Mammary microvascular endothelial cell (primary cell): ENCODE measurements at places on chromosomes 7 and 10. TPM values are rescaled to one million over a fixed set of nuclear protein-coding genes. Genes with fewer than 3 reads are reported as not detected.

The HSPA12A gene
- under 0.01 and 0.05 TPM in 2 replicates for total RNA-seq

The FGL2 gene
- 0.25 TPM in 1 of 2 replicates, not detected in the other for total RNA-seq

The GPR26 gene
- total RNA-seq, result not detected in 2 replicates

The GNG11 gene
- total RNA-seq, result 186 and 196 TPM in 2 replicates

The CTAGE8 gene
- not detected in 2 replicates for total RNA-seq

The GNAT3 gene
- not detected in 2 replicates for total RNA-seq

The CCSER2 gene
- total RNA-seq, result 19.1 and 27.0 TPM in 2 replicates

The C10orf95 gene
- total RNA-seq, result not detected in 2 replicates

The NAMPT gene
- 200 TPM in 2 replicates for total RNA-seq

The IKZF1 gene
- not detected in 2 replicates for total RNA-seq

The GSTO2 gene
- 0.30 and 0.33 TPM in 2 replicates for total RNA-seq

The ALDH18A1 gene
- 56.6 and 58.0 TPM in 2 replicates for total RNA-seq

The GRID2IP gene
- not detected in 2 replicates for total RNA-seq

The FAM25G gene
- total RNA-seq, result not detected in 2 replicates

The CDK14 gene
- 4.7 and 11.4 TPM in 2 replicates for total RNA-seq

The SYT15B gene
- 0.80 TPM in 1 of 2 replicates, not detected in the other for total RNA-seq

The PANK1 gene
- 1.2 and 2.3 TPM in 2 replicates for total RNA-seq

The DEPP1 gene
- 32.3 and 40.5 TPM in 2 replicates for total RNA-seq

The CACNB2 gene
- not detected in 2 replicates for total RNA-seq

The ANKRD30A gene
- not detected in 2 replicates for total RNA-seq

The C10orf53 gene
- total RNA-seq, result not detected in 2 replicates

The CCDC172 gene
- not detected in 2 replicates for total RNA-seq

The TFPI2 gene
- total RNA-seq, result 36.2 and 59.8 TPM in 2 replicates

The AKR1B15 gene
- not detected in 2 replicates for total RNA-seq

The TMEM72 gene
- total RNA-seq, result not detected in 2 replicates

The ADIRF gene
- total RNA-seq, result 34.7 and 71.8 TPM in 2 replicates

The MMD2 gene
- not detected in 2 replicates for total RNA-seq

The SORCS1 gene
- not detected in 2 replicates for total RNA-seq

The FBXO24 gene
- 1.00 TPM in 1 of 2 replicates, not detected in the other for total RNA-seq

The IQUB gene
- total RNA-seq, result 0.69 TPM in 1 of 2 replicates, not detected in the other

The SH3PXD2A gene
- total RNA-seq, result 4.5 and 4.9 TPM in 2 replicates

The COL28A1 gene
- not detected in 2 replicates for total RNA-seq

The ARHGEF35 gene
- total RNA-seq, result 0.69 and 0.73 TPM in 2 replicates

The MCMBP gene
- total RNA-seq, result 53.9 and 56.8 TPM in 2 replicates

The IKZF5 gene
- total RNA-seq, result 3.2 and 3.7 TPM in 2 replicates

The SPDYE2 gene
- not detected in 2 replicates for total RNA-seq

The SKAP2 gene
- total RNA-seq, result 31.1 and 40.2 TPM in 2 replicates

The GPR85 gene
- 0.30 and 1.1 TPM in 2 replicates for total RNA-seq

The PHKG1 gene
- total RNA-seq, result not detected in 2 replicates

The BAIAP2L1 gene
- 2.4 and 4.1 TPM in 2 replicates for total RNA-seq

The SYT15 gene
- under 0.01 and 0.20 TPM in 2 replicates for total RNA-seq

The LRRC4 gene
- total RNA-seq, result 0.44 and 0.60 TPM in 2 replicates

The THSD7A gene
- total RNA-seq, result 2.8 and 4.0 TPM in 2 replicates

The PRKG1 gene
- total RNA-seq, result 0.30 and 0.33 TPM in 2 replicates

The SFRP4 gene
- total RNA-seq, result 0.33 TPM in 1 of 2 replicates, not detected in the other

The GNGT1 gene
- not detected in 2 replicates for total RNA-seq

The CUBN gene
- 2.0 and 6.8 TPM in 2 replicates for total RNA-seq

The CCNY gene
- 50.8 and 73.6 TPM in 2 replicates for total RNA-seq

The NEBL gene
- total RNA-seq, result 7.6 and 8.3 TPM in 2 replicates

The LIPK gene
- not detected in 2 replicates for total RNA-seq

The PTPRN2 gene
- 12.1 and 14.3 TPM in 2 replicates for total RNA-seq

The ZNF727 gene
- total RNA-seq, result 0.07 TPM in 1 of 2 replicates, not detected in the other

The OR2A5 gene
- not detected in 2 replicates for total RNA-seq

The INHBA gene
- 2.4 and 2.8 TPM in 2 replicates for total RNA-seq

The SPDYE2B gene
- total RNA-seq, result not detected in 2 replicates

The GOT1 gene
- total RNA-seq, result 20.2 and 36.8 TPM in 2 replicates

The ANKRD1 gene
- 749 and 785 TPM in 2 replicates for total RNA-seq
